Umbilical cord (tissue), 2 donors: ENCODE measurements at places on chromosomes 1 and 21. TPM values are rescaled to one million over a fixed set of nuclear protein-coding genes. Genes with fewer than 3 reads are reported as not detected.
A peak's percentile ranks its signal among the peaks of the same experiment; 100 is the strongest.

- DNase-seq, result peak; percentile 21
Observed at GRCh38 chr1:110765640-110766335, 91.0 kb upstream of the KCNA3 start.

DNA sequence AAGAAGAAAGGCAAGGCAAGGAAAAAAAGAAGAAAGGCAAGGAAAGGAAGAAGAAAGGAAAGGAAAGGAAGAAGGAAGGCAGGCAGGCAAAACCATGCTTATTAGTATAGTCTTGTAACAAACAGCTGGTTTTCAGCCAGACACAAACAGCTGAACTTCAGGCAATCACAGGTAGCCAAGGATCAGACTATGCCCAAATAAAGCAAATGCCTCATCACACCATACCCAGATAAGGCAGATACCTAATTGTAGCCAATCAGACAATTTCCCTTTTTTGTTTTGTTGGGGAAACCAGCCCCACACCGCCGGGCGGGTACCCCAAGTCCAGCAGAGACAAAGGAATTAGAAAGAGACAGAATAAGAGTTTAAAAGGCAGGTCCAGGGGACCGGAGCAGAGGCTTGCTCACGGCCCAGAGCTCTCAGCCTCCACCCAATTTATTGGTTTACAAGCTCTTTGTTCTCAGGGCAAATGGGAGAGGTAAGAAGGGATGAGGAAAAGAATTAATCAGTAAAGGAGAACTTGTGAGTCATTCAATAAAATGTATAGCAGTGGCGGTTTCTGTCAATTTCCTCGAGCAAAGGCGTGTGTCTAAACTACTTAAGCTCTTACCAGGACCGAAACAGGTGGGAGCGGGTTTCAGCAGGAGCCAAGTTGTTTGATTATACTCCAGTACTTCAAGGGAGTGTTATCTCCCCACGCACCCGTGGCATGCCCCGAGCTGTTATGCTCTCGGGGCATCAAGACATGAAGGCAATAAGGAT lies 886.8 kb downstream of the KCNT2 start:
- no peak for DNase-seq

GRCh38 chr1:27233667-27234048 lies 774 bp upstream of the WDTC1 start:
- no peak for DNase-seq

GRCh38 chr1:201085902-201086735 lies 26.1 kb downstream of the CACNA1S start:
- DNase-seq, result no peak

GRCh38 chr1:41494351-41495209 lies 10.1 kb upstream of the EDN2 start:
- DNase-seq, result no peak

- DNase-seq, result peak; percentile 92
Observed at GRCh38 chr1:93672069-93672468, 9.6 kb downstream of the BCAR3 start.

DNA sequence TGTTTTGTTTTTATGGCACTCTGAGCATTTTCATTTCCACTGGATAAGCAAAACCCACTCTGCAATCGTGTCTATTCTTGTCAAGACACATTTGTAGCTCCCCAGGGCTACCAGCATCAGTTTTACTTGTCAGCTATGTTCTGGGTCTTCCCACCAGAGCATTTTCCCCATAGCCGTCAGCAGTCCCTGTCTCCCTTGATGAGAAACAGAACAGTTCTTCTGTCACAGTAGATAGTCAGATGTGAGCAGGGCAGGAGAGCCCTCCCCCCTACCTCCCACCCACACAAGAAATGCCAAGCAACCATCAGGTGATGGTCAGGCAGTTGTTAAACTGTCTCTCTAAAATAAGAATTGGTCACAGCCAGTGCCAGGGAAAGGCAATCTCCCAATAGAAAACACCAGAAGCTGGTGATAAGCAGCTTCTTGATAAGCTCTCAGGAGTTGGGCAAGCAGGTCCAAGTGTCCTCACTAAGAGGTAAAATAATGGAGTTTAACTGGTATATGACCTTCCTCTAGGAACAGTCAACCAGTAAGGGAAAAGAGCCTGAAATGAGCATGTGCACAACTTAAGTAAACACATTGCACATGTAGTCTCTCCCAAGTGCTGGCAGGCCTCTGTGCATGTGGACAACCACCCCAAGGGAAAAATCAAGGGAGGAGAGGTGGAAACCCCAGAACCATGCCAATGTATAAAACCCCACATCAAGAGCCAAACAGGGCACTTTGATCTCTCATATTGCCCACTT lies 208.2 kb downstream of the S1PR1 start:
- DNase-seq, result peak; percentile 63

GRCh38 chr1:160846281-160846680 lies 16.4 kb downstream of the CD244 start:
- DNase-seq, result no peak

RPTN gene
- 1.7 TPM for total RNA-seq

KRTAP8-1 gene
- not detected for total RNA-seq

TNFRSF1B gene
- 14.0 TPM for total RNA-seq

DNA sequence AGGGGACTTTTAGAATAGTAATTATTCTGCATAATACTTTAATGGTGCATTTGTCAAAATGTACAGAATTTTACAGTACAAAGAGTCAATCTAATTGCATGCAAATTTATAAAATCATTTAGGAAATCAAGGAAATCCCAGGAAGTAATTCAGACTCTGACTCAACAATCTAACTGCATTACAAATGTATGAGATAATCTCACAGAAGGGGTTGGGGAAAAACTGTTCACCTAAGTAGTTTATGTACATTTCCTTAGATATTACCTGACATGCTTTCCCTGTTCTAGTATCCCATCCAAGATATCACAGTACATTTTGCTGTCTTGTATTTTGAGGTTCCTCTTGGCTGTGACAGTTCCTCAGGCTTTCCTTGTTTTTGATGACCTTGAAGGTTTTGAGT lies 4.7 kb downstream of the CRB1 start:
- DNase-seq, result no peak

GRCh38 chr1:32361308-32361673 lies 994 bp downstream of the FAM229A start:
- DNase-seq, result no peak

C4BPB gene
- 2.9 TPM for total RNA-seq

BACE2 gene
- total RNA-seq, result 37.3 TPM

- DNase-seq, result no peak
Observed at GRCh38 chr1:186498695-186499389, 37.9 kb upstream of the PDC start.

GRCh38 chr1:150764617-150765101 lies 919 bp downstream of the CTSS start:
- DNase-seq, result peak; percentile 33

F3 gene
- 356 TPM for total RNA-seq

DNA sequence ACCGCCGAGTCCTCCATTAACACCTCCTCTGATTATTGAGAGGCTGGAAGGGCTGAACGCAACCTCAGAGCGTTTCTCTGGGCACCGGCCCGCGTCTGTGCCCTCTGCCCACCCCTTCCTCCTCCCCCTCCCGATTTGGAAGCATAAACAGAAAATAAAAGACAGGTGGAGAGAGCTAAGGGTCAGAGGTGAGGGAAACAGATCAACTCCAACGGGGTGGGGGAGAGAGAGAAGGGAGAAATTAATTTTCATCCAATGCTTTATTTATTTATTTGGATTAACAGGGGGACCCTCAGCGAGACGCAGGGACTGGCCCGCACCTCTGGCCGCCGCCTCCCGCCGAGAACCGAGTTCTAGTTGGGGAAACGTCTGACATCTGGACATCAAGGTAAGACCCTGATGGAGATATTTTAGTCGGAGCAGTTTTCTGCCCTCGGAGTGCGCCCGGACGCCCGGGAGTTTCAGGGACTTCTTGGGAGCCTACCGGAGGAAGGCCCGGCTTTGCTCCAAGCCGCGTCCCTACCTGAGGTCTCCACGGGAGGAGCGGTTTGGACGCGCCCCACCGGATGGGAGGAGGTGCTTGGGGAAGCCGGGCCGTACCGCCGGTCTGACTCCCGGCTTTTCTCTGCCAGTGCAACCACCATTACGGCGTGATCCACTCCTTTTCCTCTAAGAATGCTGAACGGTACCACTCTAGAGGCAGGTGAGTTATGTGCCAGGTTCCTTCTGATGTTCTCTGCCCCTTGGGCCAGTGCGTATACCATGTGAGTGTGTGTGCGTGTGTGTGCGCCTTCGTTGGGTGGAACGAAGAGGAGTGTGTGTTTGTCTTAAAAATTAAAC lies 5.1 kb upstream of the LHX9 start:
- DNase-seq, result no peak

DNA sequence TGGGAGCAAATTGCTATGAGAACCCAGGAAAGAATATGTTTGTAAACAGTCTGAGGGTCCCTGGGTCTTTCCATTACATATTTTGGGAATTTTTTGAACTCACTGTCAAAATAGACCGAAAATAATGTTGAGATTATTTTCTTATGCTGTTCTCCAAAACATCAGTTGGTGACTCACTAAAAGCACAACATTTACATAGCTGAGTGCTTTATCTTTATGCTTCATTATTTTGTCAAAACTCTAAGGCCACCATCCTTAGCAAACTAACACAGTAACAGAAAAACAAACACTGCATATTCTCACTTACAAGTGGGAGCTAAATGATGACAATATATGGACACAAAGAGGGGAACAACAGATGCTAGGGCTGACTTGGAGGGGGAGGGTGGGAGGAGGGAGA lies 459.3 kb downstream of the ADGRL2 start:
- DNase-seq, result no peak

DNA sequence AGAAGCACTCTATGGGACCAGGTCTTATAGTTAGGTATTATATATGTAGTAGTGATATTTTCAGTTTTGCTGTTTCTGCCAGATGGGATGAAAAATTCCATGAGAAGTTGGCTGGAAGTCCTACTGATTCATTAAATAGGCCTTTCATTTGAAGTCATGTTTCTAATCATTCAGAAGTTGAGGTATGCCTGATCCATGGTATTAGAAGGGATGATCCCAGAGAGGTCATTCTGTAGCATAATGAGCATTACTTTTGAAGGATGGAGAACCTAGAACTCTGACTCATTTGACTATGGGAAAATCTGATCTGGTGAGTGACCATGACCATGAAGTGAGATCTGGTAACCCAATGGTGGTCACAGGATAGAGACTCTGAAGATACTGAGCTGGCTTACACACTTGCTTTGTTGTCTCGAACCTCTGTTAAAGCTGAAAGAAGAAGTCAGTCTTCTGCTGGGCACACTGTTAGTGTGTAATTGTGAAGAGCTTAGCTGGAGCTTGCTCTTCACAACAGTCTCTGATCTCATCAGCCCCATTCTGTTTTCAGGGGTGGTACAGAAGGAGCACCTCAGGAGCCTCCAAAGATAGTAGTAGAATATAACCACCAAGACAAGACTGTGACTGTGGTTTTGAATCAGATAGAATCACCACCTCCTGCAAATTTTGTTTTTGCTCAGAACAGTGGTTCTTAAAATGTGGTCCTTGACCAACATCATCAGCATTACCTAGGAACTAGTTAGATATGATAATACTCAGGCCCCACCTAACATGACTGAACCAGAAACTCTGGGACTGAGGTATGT lies 9.0 kb downstream of the MGST3 start:
- no peak for DNase-seq

GRCh38 chr1:102891868-102892625 lies 216.3 kb downstream of the COL11A1 start:
- DNase-seq, result peak; percentile 82

- no peak for DNase-seq
Observed at GRCh38 chr21:14482165-14482564, 64.0 kb downstream of the SAMSN1 start.

- no peak for DNase-seq
Observed at GRCh38 chr1:2215909-2216766, 12.0 kb upstream of the SKI start.

SPRR1A gene
- total RNA-seq, result not detected

PDE9A gene
- 2.9 TPM for total RNA-seq
